Calu3 (cell line): ENCODE measurements at places on chromosomes 7 and 10. TPM values are rescaled to one million over a fixed set of nuclear protein-coding genes. Genes with fewer than 3 reads are reported as not detected.

MRLN gene
- total RNA-seq, result not detected in 2 replicates

GRCh38 chr7:48042216-48042615 lies 6.9 kb downstream of the C7orf57 start:
- DNase-seq, result no peak

GRCh38 chr10:20334559-20334958 lies 518.3 kb downstream of the PLXDC2 start:
- no peak for DNase-seq

GRCh38 chr7:78746301-78746700 lies 707.2 kb downstream of the MAGI2 start:
- no peak for DNase-seq

SCD gene
- 173 and 225 TPM in 2 replicates for total RNA-seq

- no peak for DNase-seq
Measured at GRCh38 chr7:107788216-107788615, 14.8 kb downstream of the SLC26A3 start.

HOXA2 gene
- 1.9 and 3.2 TPM in 2 replicates for total RNA-seq

GRCh38 chr7:101947899-101948298 lies 130.5 kb downstream of the CUX1 start:
- DNase-seq, result no peak

IGFBP3 gene
- total RNA-seq, result 221 and 315 TPM in 2 replicates
